ENCODE measurements at places on chromosomes 3 and 15.

- DNase-seq = no peak
These were observed 59.4 kb downstream of the MYO9A start for GRCh38 chr15:72058585-72058984.

GRCh38 chr3:8914491-8914890, 48.8 kb downstream of the RAD18 start:
- no peak for DNase-seq

DNA sequence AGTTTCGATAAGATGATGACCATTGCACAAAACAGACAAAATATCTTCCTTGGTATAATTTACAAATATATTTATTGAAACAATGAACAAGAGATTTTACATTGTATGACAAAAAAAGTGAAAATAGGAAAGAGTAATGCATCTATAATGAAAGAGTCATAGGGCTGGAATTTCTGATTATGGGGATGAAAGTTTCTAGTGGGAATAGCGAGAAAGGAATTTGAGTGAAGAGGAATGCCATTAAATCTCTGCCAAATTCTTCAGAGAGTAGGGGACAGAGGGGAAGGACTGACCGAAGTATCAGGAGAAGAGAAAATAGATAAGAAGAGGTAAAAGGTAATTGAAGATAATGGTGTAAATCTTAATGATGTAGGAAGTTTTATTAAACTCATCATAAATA, 125.4 kb downstream of the VGLL3 start:
- peak; percentile 29 for DNase-seq

- DNase-seq = no peak
These were observed 257.4 kb downstream of the CGGBP1 start for GRCh38 chr3:87801409-87801808.

- peak; percentile 29 for DNase-seq
These were observed 589 bp downstream of the HERC1 start for GRCh38 chr15:63833021-63833696.

GRCh38 chr15:62026487-62027262, 33.6 kb downstream of the VPS13C start:
- DNase-seq = no peak

GRCh38 chr15:91128016-91128415, 28.0 kb downstream of the SV2B start:
- DNase-seq = no peak

GRCh38 chr3:140004271-140004670, 69.3 kb downstream of the CLSTN2 start:
- no peak for DNase-seq

DNA sequence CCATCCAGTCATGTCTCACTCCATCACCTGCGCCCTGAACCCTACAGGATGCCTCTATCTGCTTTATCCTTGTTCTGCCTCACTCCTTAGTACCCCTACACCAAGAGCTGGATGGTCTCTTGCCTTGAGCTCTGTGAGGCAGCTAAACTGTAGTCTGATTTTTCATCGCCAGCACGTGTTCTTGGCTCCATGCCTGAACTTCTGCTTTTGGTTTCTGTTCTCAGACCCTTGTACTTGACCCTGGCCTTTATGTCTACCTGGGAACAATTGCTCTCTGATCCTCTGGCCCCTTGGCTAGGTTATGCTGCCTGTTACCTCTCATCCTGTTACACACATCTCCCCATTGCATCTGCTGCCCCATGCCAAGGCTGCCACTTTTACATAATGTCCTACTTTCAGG, 318.0 kb upstream of the LMCD1 start:
- no peak for DNase-seq

GRCh38 chr3:135558150-135558783, 407.3 kb upstream of the PPP2R3A start:
- no peak for DNase-seq

DNA sequence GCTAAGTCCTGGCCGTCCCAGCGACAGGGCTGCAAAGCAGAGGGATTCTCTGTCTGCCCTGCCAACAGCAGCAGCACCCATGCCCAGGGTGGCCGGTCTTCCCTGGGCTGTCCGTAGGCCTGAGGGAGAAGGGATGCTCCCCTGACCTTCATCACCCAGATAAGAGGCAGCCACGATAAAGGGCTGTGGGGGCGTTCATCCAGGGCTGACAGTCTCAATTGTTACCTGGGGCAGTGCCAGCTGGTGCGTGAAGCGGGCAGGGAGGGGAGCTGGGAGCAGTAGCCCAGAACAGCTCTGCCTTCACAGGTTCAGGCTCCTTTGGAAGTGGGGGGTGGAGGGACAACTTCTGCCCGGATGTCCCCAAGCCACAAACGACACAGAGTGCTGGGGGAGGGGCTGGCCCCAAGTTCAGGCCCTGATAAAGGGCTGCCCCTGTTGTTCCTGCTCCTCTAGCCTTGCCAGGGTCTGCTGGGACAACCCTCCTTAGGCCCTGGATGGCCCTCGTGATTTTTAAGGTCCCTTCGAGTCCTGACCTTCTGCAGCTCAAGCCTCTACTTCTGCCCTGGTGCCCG, 94.7 kb downstream of the RAB11A start:
- DNase-seq = no peak

DNA sequence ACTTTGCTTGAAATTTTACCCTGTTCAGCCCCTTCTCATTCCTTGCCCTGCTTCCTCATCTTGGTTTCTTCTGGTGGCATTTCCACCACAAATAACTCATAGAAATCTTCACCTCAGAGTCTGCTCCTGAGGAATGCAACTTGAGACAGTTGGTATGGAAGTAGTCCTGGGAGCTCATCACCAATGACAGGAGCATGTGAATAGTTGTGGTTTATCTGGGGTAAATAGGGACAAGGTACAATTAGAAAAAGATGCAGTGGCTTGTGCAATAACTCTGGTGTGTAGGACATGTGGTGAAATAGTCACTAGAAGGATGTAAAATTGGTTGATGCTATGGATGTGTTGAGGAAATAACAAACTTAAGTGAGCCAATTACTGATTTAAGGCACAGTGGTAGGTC, 72.7 kb upstream of the CHRNA7 start:
- no peak for DNase-seq

DNA sequence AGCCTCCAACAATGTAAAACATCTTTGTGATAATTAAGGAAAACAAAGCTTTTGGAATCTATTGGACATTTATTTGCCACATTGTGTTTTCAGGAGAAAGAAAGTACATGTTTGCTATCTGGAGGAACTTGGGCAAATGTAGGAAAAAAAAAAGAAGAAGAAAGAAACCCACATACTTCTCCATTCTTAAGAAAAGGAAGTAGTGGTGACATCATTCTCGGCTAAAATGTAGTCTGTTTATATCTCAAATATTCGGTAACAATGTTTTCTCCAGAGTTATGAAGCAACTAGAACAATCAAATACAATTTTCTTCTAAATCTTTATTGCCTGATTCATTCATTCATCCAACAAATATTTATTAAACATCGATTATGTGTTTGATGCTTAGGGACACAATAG, 2.3 kb upstream of the TGFBR2 start:
- DNase-seq = no peak

DNA sequence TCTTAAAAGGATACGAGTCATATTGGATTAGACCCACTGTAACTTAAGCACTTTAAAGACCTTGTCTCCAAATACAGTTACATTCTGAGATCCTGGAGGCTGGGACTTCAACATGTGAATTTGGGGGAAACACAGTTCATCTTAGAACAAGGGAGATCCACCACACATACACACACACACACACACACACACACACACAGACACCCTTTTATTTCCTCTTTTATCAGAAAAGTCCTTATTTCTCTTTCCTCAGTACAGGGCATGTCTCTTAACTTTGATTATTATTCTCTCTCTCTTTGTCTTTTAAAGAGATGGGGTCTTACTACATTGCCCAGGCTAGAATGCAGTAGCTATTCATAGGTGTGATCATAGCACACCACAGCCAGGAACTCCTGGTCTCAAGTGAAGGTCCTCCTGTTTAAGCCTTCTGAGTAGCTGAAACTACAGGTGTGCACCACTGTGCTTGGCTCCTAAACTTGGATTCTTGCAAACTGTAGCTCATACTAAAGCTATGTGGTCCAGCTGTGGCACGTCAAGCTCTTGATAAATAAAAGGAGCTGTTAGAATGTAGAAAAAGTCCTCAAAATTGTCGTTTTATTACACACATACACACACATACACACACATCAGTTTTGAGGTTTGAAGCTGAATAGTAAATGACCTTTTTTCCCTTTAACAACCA, 7.4 kb downstream of the GOLM2 start:
- no peak for DNase-seq

GRCh38 chr3:171380711-171381425, 79.3 kb downstream of the TNIK start:
- DNase-seq = no peak

GRCh38 chr3:180250172-180250571, 213.4 kb upstream of the PEX5L start:
- peak; percentile 28 for DNase-seq

DNA sequence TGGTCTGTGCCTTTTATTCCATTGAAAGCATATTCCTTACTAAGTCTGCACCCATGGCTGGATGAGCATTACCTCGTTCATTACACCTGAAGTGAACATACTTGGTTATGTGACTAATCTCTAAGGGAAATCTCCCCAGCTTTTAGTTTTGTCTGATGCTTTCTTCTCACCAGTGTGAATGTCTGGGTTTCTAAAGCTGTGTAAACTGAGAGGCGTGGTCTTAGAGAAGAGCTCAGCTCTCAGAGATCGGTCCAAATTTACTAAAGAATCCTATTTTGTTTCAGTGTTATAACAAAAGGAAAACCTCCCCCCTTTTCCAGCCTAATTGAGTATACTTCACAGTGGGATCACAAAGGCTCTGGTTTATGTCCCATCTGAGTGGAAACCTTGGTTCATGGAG, 352.3 kb downstream of the PTPRG start:
- no peak for DNase-seq

GRCh38 chr3:65194744-65195143, 506.9 kb upstream of the ADAMTS9 start:
- DNase-seq = no peak

DNA sequence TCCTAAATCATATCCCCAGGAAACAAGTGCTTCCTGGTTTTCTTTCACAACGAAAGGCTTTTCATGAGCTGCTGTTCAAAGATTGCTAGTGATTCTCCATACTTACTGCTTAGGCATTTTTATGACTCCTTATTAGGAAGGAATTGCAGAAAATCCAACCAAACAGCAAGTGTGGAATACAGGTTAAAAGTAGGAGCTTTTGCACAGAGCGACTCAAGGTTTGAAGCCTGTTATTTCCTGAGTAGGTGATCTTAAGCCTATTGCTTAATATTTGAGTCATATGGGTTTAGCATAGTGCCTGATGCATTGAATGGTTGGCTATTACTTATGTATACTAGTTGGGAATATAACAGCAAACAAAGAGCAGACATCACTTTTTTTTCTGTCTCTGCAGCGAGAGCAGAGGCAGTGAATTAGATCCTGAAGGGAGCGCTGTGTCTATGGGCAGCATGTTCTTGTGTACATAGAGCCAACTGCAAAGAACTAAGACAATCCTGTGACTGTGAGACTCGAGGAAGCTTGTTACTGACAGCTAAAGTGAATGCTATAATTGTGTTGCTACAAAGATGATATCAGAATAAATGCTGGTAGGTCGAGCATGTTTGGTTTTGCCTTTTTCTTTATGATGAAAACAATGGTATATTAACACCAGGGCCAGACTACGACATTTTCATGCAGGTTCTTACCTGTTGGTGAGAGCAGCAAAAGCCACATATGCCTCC, 6.3 kb downstream of the TM4SF1 start:
- no peak for DNase-seq

DNA sequence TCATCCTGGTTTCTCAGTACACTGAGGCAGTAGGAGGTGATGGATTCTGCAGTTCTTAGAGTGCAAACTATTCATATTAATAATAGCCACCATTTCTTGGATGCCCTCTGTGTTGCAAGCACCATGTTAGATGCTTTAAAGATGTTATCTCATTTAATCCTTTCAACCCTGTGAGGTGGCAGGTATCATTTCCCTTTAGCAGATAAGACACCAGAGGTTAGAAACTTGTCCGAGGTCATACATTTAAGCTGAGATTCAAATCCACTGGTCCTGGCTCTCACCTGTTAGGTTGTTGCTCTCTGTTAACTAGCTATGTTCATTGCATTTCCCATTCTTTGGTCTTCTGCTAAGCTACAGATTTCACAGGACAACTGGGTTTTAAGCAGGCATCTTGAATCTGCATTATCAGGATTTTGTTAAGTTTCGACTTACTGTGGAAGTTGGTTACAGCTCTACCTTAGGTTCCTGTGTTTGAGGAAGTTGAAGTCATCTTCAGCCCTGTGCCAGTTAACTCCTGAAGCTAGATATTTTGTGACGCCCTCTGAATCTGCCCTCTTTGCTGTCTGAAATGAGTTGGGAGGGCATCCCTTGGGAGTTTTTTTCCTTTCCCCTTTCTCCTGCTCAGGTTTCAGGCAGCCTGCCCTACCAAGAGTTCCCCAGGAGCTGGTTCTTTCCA, 6.4 kb downstream of the PDE8A start:
- DNase-seq = no peak

DNA sequence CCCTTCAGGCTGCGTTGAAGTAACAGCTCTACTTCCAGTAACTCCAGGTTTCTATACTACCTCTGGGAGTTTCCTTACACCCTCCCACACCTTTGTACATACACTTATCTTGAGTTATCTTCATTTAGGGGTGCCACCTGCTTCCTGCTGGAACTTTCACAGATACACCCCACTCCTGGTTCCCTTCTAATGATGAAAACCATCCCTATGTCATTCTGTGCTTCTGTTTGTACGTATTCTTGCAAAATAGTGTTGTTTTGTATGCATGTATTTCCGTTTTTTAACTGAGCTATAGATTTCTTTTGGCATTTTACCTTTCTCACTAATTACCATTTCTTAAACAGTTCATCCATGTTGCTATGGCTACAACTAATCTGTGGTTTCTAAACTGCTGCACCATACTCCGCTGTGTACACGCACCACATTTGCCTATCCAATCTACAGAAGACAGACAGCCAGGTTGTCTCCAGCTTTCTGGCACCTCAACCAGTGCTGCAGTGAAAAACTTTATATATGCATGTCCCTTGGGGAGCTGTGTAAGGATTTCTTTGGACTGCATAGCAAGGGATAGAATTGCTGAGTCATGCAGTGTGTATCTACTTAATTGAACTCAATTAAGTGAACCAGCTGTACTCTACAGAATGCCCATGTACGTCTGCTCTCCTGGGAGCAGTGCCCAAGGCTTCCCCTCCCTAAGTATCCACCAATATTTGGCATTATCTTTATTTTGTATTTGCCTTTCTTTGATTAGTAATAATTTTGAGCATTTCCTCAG, 61.4 kb upstream of the ST8SIA2 start:
- DNase-seq = no peak

DNA sequence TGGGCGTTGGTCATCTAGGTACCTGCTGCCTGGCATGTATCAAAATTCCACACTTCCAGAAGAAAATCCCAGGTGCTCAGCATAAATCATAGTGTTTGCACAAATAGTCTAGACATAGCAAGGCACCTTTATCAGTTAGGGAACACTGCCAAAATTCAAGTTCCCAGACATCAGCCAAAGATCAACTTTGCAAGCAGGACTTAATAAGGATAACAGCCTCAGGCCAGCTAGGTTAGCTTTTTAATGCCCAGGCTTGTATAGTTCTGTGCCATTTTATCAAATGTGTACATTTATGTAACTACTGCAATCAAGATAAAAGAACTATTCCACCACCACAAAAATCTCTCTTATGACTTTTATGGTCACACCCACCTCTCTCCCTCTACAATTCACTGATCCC, 30.7 kb downstream of the DZIP3 start:
- no peak for DNase-seq
